LHCN-M2 (cell line): ENCODE measurements at places on chromosomes 12 and 14.
A peak's percentile ranks its signal among the peaks of the same experiment; 100 is the strongest.

DNA sequence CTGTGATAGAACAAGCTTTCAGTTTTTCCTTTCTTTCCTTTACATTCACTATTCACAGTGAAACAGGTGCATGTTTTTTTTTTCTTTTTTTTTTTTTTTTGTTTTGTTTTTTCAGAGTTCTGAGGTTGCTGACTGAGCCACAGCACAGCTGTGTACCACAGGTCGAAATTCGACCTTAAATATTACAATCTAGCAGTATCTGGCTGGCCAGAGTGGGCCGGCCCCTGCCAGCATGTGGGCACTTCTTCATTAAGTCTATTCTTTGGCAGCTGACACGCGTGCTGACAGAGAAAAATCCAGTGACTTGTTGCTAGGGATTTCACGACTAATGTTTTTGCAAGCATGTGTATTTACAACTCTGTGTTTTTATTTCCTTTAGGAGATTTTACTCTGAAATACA is 33.9 kb downstream of the FBXO33 start:
- peak; percentile 39 for DNase-seq

- DNase-seq = no peak
Measured at GRCh38 chr12:42957136-42957535, 367.6 kb upstream of the PRICKLE1 start.

DNA sequence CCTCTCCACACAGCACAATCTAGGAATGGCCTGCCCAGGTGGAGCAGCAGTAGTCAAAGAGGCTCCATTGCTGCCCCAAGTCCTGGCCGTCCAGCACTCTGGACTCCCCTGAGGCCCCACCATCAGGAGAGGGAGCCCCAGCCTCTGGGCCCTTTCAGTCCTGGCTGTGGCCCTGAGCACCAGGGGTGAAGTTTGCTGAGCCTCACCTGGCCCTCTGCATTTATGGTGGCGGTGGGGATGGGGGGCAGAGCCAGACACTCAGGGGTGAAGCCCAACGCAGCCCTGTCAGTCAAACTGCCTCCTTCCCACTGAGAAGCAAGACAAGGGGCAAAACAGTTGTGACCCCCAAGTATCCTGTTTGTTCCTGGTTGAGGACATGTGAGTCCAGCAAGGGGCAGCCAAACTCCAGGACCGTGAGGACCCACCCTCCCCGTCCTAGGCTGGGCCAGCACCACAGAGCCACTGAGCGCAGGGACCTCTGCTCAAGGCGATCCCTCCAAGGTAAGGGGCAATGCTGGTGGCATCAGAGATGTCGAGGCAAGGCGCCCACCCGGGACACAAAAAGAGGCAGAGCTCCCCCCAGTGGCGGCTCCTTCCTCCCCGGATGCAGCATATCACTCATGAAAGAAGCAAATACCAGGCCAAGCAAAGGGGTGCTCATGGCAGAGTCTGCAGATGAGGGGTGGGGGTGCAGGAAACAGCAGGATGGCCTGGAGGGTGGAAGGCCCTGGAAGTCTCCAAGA is 4.8 kb upstream of the AMN start:
- DNase-seq = peak; percentile 23

GRCh38 chr12:76206039-76206676 is 121.7 kb upstream of the NAP1L1 start:
- DNase-seq = no peak
